Nucleus accumbens (tissue), 56 donors: ENCODE measurements at places on chromosomes 16 and 17.

GRCh38 chr17:77287432-77288068, 146.8 kb downstream of the SEC14L1 start:
- no peak for DNase-seq

DNA sequence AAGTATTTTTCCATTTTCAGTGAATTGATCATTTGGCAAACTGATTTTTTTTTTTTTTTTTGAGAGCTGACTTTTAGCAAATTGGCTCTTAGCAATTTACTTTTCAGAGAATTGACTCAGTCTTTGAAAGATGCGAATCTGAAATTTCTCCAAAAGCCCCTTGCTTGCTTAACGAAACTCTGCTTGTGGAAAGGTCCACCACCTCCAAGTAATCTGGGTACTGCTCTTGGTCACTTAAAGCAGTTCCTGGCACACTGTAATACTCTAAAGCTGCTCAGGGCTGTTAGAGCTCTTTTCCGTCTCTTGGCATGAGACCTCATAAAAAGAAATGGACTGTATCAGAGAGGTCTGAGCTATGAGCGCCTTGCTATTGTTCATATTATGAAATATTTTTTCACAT, 2.9 kb downstream of the GSDMB start:
- DNase-seq, result no peak

DNA sequence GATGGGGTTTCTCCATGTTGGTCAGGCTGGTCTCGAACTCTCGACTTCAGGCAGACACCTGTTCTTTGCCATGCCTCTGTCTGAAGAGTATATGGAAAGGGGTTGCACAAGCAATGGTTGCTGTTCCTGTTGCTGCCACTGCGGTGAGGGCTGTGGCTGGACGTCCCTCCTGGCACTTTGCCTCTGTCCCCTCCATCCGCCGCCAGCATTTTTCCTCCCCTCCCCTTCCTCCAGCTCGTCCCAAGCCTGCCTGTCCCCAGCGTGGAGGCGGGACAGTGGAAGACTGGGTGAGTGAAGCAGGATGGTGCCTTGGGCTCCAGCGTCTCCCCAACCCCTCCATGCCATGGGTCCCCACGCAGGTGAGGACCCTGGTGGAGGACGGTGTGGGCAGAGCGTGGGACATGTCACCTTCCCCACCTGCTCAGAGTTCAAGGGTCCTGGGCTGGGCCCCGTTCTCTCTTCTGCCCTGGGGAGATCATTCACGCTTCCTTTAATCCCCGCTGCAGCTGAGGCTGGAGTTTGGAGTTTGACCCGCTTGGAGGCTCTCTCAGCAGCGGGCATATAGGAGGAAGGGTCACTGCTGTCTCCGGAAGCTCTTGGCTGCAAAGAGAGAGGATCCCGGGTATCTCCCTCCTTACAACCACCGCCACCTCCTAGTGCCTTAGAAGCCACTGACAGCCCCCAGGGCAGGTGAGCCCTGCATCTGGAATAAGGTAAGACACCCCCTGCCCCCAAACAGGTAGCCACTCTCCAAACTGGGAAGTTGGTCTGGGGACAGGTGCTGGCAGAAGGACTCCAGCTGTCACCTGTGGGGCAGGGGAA, at the start of gene SLC5A11:
Gene SLC5A11 (plus strand): TSS at position 238 of the 822 bp plus-strand sequence. CDS start 12,681 bp downstream, outside the sequence.
- no peak for DNase-seq

DNA sequence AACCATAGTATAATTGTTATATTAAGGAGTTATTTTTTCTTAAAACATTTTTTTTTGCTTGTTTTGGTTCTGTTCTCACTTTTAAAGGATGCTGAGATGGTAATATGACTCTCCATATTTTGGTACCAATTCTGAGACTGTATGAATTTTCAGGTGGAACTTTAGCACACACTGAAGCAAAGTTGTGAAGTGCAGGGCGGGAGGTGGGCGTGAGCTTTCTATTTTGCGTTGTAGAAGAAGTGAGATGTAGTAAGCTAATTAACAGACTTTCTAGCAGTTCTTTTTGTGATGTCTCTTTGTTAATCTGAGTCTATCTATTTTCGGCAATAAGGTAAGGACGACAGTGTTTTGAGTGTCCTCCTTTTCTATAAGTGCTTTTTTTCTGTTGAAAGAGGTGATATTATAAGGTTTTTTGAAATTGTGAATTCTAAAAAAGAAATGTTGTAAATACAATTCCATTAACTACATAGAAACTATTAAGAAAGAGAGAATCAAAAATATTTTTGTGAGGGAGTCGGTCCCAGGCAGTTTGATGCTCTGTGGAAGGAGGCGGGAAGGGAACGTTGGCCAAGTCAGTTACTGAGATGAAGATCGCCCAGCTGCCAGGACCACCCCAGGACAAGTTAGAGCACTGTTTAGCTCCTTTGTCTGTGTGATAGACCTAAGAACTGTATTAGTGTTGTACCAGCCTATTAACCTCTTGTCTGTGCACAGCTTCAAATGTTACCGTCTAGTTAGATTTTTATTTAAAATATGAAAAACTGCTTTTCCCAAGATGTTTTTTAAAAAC, 65.0 kb downstream of the CCDC182 start:
- peak; percentile 40 for DNase-seq

GRCh38 chr17:2179615-2180295, 123.8 kb downstream of the SMG6 start:
- peak; percentile 68 for DNase-seq

- DNase-seq, result no peak
These were observed 2.5 kb upstream of the PYY start for GRCh38 chr17:43956222-43956621.
